ENCODE measurements at places on chromosomes 12 and 14.

DNA sequence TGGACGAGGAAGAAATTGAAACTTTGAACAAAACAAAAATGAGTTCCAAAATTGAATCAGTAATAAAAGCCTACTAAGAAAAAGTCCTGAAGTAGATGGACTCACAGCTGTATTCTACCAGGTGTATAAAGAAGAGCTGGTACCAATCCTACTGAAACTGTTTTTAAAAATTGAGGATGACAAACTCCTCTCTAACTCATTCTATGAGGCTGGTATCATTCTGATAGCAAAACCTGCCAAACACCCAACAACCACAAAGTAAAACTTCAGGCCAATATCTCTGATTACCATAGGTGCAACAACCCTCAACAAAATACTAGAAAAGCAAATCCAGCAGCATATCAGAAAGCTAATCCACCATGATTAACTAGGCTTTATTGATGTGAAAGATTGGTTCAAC is 33.9 kb upstream of the LDHB start:
- DNase-seq = no peak

GRCh38 chr12:8680533-8680932 is 17.3 kb upstream of the RIMKLB start:
- DNase-seq = no peak

- peak; percentile 25 for DNase-seq
Measured at GRCh38 chr14:100654814-100655740, 67.9 kb upstream of the BEGAIN start.

- no peak for DNase-seq
Measured at GRCh38 chr12:113533842-113534375, 62.2 kb upstream of the LHX5 start.

DNA sequence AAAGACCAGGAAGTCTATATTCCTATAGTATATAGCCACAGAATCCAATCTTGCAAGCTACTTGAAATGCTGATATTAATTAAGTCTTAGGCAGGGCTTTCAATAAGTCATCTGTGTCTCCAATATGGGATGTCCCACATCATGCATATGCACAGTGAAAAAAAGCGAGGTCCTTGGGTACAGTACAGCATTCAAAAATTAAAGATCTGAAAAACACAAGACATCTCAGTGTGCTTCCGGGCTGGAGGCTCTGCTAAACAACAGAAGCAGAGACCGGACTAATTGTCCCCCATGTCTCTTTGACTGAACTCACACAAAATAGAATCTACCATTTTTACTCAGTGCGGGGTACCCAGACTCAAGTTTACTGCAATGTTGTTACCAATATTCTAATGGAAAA is 156.0 kb downstream of the DAD1 start:
- no peak for DNase-seq

- DNase-seq = no peak
Measured at GRCh38 chr12:87427770-87428169, 601.4 kb downstream of the C12orf50 start.

- no peak for DNase-seq
Measured at GRCh38 chr14:93269341-93270068, 62.4 kb downstream of the UBR7 start.

DNA sequence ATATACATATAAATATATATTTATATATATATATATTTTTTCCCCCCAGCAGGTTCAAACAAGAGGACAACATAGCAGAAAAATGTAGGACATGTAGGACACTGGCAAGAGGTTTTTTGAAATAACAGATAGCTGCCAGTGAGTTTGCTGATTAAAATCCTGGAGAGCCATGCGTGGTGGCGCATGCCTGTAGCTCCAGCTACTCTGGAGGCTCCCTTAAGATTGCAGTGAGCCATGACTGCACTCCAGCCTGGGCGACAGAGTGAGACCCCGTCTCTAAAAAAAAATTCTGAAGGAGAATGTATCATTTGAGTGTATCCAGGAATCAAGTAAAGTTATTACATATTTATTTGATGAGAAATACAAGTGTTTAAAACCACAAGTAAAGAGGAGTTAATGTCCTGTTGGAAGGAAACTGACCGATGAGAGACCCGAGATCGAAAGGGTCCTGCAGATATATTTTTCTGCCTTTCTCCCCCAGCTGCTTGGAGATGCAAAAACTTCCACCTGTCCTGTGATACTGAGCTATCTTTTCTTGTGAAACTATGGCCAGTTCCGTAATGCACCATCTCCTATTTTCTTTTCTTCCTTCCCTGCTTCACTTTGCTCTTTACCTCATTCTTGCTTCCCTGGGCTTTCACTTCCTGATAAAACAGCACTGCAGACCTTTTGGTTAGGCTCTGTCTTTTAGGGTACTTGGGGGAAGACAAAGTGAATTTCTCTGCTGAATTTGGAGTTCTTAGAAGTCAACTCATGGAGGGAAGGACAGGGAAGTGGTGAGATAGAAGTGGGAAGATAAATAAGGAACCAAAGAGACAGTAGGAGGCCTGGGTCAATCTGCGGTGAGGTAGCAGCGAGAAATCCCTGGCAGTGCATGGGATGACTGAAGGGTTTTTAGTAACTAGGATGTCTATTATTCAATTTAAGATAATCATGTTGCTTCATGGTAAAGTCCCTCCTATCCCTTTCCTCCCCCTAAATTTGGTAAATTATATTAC is 41.2 kb upstream of the SLC2A13 start:
- no peak for DNase-seq

- no peak for DNase-seq
Measured at GRCh38 chr12:31600750-31601149, 9.8 kb upstream of the DENND5B start.

GRCh38 chr14:56284641-56285040 is 166.4 kb downstream of the PELI2 start:
- DNase-seq = no peak

GRCh38 chr14:83163016-83163415 is 1629.4 kb upstream of the SEL1L start:
- no peak for DNase-seq

DNA sequence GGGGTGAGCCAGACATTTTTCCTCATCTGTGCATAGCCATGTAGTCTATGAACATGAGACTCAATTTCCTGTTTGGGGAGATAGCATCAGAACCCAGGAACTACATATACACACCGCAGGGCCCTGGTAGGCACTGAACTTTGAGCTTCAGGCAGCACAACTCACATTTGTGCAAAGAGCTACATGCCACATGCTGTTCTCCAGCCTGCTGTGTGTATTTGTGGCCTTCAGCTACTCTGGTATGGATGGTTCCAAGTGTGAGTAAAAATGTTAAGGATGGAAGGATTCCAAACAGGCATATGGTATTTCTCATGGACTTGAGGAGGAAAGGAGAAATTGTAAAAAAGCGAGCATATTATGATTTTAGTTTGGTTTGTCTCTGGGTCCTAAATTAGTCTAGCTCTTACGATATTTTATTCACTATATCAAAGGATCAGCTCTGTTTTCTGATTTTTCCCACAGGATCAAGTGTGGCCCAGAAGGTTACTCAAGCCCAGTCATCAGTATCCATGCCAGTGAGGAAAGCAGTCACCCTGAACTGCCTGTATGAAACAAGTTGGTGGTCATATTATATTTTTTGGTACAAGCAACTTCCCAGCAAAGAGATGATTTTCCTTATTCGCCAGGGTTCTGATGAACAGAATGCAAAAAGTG is 422.4 kb upstream of the OR4E1 start:
- no peak for DNase-seq

DNA sequence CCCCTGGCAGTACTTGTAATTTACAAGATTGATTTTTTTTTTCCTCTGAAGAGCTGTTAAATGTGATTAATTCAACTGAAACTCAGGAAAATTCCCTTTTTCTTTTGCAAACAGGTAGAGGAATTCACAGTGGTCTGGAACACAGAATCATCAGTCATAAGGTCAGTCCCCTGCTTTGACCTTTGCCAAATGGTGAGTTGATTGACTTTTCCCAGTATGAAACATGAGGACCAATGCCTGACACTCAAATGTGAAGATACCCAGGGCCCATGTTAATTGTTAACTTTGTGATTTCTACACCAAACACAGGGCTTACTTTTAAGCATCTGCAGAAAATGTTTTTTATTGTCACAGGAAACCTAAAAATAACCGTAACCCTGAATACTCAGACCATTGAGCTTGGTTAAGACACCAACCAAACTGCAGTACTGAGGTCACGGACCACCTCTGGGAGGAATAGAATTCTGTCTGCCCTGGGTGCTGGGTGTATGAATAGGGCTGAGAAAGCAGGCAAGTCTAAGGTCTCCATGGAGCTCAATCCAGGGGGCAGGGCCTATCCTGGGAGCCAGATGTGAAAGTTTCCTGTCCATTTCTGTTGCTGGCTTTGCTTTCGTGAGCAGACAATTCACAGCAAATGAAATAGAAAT is 192.4 kb downstream of the TMX1 start:
- DNase-seq = no peak

- DNase-seq = no peak
Measured at GRCh38 chr12:66916189-66916588, 237.3 kb upstream of the GRIP1 start.

DNA sequence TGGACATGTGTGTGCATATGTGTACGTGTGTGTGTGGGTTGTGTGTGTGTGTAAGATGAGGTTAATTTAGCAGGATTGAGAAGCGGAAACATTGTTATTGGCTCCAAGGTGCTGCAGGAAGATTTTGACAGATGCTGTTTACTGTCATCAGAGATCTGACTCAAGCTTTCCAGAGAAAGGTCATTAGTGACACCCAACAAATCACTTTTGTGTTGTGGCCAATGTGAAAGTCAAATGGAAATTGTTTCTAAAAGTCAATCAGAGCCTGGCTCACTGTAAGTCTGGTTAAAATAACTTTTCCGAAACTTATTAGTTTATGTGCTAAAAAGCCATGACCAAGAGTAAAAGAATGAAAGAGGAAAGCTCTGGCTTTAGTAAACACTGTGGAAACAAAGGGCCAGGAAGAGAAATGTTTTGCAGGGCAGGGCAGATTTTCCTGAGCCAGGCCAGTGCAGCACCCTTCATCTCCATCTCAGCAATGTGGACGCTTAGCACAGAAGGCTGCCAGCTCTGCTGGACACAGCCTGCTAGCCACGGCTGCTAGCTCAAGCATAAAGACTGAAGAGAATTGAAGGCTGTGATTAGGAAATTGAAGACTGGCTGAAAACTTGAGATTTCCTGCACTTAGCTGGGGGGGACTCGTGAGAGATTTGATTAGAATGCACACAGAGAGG is 235.8 kb downstream of the NEDD1 start:
- no peak for DNase-seq

DNA sequence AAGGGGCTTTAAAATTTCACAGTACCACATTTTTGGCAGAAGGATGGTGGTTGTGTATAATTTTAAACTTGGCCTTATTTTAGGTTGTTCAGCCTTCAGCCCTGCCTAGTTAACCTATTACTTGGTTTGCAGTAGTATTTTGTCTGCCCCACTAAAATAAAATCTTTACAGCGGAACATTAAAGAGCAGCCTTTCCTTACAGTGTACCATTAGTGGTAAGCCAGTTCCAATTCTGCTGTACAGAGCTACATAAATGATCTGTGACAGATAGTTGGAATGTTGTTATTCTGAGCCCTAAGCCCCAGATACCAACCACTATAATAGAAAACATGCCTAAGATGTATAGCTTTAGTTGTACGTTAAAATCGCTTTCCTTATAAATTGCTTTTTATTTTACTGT is 56.2 kb downstream of the SLC38A6 start:
- DNase-seq = no peak

DNA sequence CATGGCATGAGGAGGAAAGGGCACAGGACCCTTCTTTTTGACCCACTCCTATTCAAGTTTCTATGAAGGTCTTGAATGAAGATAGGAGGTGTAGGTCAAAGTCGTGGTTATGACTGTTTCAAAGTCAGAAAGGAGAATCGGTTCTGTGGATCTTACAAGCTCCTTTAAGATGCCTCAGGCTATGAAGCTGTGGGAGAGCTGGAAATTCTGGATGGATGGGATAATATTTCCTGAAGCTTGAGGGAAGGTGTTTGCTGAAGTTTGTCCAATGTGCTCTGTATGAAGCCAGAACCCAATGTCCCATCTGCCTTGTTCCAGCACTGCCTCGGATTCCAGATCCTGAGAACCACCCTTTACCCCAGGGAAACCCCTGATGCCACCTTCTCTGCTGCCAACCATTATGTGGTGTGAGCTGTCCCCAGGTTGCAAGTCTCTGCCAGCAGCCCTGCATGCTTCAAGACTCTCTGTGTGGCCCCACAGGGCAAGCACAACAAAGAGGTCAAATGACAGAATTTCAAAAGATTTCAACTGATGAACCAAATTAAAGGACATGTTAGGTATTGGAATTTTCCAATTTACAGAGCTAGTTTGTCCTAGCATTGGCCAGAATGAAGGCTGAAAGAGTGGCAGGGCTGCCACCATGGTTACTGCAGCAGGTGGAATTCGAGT is 472.0 kb downstream of the RGS6 start:
- DNase-seq = no peak

DNA sequence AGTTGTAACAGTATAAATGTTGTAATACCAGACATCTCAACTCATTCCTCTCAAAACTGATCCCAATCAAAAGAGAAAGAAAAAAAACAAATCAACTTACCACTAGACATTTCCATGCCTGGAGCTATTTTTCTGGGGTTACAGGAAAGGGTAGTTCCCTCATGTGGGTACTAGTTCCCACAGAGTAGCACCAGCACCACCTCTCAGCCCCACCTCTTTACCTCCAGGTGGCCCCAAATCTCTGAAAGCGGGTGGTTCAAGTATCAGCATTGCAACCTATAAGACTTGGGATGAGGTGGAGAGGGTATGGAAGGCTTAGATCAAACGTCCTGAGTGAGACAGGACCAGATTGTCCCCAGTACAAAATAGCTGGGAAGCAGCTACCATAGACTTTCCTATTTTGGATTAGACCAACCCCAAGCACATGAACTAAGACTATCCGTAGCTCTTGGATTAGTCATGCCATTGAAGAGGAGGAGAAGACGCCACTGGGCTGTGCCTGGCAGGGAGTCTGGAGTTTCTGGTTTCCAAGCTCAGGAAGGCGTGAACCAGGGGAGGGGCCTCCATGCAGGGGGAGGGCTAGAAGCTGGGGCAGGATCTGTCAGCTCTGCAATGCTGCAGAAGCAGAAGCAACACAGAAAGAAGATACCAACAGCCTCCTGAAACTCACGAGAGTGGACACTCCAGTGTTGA is at the start of gene SLC39A2:
SLC39A2 (plus strand) TSS at position 620 of the 693 bp plus-strand sequence. CDS start 154 bp downstream, outside the sequence.
- DNase-seq = no peak

DNA sequence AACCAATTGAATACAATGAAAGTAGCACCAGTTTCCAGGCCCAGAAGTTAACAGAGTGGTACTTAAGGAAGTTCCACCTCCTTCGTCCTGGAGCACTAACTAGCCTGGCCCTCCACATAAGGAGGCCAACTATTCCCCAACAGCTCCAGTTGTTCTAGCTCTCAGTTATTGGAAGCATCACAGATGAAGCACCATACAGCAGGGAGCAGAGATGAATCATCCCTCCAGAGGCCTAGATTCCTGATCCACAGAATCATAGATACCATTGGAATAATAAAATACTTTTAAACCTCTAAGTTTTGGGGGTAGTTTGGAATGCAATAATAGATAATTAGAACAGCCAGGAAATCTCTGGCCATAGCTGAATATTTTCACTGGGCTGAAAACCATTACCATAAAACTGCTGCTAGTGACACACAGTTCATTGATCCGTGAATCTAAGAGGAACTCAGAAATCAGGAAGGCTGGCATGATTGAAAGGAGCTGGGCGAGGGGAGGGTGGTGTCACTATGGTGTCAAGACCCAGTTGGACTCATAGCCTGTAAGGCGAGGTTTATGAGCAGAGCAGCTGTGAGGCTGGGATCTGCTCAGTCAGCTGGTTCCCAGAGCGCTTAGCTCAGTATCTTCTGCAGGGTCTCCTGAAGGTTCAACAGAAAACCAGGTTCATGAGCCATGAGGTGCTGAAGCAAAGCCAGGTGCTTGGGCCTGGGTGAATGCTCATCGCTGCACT is 371.4 kb upstream of the TMTC1 start:
- DNase-seq = no peak
